ENCODE measurements at places on chromosomes 6 and 20. TPM values are rescaled to one million over a fixed set of nuclear protein-coding genes. Genes with fewer than 3 reads are reported as not detected.
A peak's percentile ranks its signal among the peaks of the same experiment; 100 is the strongest.

DNA sequence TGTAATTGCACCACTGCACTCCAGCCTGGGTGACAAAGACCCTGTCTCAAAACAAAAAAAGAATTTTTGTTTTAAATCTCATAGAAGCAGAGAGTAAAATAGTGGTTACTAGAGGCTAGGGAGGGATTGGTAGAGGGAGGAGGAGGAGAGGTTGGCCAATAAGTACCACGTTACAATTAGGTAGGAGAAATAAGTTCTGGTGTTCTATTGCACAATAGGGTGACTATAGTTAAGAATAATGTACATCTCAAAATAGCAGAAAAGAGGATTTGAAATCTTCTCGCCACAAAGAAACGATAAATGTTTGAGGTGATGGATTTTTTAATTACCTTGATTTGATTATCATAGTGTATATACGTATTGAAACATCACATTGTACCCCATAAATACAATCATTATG, 27.1 kb upstream of the TOP1 start:
- no peak for DNase-seq

GRCh38 chr6:41546866-41547798, 951 bp downstream of the FOXP4 start:
- peak; percentile 62 for DNase-seq

DNA sequence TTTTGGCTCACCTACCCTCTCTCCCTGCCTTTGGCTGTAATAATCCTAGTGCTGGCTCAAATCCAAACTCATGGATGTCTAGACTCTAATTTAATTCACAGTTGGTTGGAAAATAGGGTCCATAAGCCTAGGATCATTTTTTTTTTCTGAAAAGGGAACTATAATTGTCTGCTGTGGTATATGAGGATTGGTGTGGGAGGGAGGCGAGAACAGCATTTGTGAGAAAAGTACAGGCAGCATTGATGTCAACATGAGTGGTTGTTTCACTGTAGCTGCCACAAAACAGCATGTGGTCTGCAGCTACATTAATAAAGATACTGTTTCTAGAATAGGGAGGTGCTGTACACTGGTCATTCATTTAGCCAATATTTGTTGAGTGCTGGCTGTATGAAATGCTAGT, 18.6 kb upstream of the POLR1H start:
- no peak for DNase-seq

GRCh38 chr20:4289875-4290274, 274.5 kb upstream of the RNF24 start:
- DNase-seq, result peak; percentile 7

DNA sequence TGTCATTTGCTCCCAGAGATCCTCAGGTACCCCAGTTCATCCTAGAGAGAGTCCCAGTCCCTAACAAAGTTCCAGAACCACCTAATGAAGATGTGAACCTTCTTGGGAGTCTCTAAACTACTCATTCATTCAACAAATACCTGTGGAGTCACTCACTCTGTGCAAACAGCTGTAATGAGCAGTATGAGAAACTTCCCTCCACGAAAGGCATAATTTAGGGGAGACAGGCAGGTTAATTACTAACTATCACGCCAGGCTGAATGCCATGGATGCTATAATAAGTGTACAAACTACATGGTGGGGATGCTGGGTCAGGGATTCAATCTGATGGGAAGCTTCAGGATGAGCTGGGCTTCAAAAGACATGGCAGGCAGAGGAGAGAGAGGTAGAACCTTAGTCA, 70.1 kb upstream of the AFDN start:
- no peak for DNase-seq

DNA sequence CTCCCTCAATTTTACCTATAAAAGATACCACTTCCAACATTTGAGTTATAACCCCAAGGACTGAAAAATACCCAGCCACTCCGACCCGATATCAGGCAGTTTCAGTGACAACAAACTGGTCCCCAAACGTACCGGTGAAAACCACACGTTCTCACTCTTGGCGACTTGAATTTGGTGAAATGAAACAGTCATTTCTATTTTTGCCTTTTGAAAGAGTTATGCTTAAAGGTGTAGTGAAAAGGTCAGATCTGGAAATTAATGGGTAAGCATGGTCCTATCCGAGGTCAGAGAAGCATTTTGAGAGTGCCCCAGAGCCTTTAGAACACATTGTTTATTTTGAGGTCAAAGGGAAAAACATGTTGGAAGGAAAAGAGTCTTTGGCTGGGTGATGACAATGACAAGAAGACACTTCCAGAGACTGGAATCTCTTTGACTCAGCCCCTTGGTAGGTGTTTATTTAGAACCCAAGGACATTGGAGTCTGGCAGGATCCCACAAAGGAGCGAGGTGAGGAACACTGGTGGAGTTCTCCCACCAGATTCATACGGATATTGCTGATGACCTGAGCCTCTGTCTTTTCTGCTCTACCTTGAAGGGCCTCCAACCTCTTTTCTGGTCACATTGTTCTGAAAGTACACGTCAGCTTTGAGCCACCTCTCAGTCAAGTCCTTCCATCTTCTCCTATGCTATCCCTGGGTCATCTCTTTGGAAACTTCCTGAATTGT, 235.0 kb downstream of the GMPR start:
- DNase-seq, result no peak

PRICKLE4 gene
- total RNA-seq, result 16.9 TPM
